ENCODE measurements at places on chromosomes 6 and 20.
A peak's percentile ranks its signal among the peaks of the same experiment; 100 is the strongest.

DNA sequence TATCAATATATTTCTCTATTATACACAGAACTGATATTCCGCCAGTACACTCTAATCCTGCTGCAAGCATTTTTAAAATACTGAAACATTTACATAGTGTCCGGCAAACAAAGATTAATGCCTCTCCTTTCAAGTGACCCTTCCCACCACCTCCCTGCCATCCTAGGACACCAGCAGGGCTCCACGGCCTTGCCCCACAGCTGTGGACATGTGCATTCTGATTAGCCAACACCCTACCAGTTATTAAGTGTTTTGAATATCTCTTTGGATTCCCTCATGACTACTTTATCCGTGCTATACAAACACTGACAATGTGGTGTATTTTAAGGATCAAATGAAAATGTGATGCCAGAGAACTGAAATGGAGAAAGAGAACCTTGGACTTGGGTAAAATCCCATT lies 615.1 kb downstream of the KIF16B start:
- no peak for DNase-seq

DNA sequence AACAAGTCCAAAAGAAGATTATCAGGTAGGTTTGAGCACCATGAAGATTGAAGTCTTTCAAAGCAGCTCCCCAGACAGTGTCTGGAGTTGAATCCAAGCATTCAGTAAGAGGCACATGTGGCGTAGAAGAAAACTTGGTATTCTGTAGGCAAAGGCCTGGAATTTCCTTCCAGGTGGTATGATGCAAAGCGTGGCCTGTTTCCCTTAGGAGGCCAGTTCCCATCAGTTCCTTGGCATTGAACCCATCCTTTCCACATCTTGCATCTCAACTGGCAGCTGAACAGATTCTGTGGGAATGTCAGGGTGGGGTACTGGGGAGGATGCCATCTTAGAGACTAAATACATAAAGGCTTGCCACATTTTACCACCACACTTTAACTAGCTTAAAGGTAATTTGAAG lies 516.0 kb downstream of the BTBD3 start:
- no peak for DNase-seq

GRCh38 chr6:94636780-94637385 lies 940.5 kb upstream of the MANEA start:
- peak; percentile 7 for DNase-seq

- no peak for DNase-seq
These were observed 61.0 kb downstream of the KIF6 start for GRCh38 chr6:39664173-39664572.

- no peak for DNase-seq
These were observed 543.4 kb downstream of the CD83 start for GRCh38 chr6:14660806-14661579.
